HAP-1 (cell line): ENCODE measurements at places on chromosomes 13 and 19.

GRCh38 chr13:73610799-73611592 lies 523.2 kb downstream of the KLF12 start:
- DNase-seq, result no peak

DNA sequence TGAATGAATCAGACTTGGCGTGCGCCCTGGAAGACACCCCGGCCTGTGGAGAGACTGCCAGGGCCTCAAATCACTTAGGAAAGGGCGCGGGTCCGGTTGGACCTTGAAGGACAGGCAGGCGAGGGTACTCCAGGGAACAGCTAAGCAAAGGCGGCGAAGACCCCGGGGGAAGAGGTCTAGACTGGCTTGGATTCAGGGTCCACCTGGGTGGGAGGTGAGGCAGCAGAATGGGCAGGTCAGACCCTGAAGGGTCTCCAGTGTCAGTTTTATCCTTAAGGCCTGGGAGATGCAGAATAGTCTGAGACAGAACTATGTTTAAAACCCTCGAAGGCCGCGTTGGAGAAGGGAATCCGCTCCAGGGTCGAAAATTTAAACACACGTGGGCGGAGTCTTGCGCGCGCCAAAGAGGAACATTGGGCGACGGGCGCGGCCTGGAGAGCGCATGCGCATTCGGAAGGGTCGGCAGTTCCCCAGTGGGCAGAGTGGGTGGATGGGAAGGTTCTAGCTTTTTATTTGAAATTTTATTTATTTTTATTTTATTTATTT lies 567 bp upstream of the SMG9 start:
- peak; percentile 89 for DNase-seq

- DNase-seq, result peak; percentile 67
These were observed 313.1 kb upstream of the MAB21L1 start for GRCh38 chr13:35789335-35790165.

DNA sequence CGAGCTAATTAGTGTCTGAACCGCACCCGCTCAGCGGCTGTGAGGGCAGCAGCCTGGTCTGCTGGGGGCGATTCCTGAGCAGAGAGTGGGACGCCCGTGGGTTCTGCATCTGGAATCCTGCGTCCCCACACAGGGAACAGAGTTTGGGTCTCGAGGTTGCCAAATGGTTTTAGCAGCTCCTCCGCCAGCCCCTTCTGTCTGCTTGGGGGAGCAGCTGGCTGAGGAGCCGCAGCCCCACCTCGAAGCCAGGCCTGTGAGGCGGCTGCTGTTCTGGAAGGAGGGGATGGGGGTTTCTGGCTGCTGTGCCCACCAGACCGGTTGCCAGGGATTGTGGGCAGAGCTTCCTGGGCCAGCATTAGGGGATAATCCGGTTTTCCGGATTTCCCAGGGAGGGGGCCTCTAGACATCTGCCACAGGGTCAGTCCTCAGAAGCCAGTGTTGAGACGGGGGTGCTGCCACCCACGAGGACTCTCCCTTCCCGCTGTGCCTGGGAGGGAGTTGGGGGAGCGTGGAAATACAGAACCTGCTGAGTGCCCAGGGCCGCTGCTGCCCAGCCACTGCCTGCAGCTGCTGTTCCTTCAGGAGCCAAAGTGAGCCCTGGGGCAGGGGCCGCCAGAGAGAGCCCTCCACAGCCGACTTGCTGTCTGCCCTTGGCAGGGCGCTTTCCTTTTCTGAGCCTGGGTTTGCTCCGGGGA lies 2.0 kb downstream of the CDC34 start:
- DNase-seq, result no peak

DNA sequence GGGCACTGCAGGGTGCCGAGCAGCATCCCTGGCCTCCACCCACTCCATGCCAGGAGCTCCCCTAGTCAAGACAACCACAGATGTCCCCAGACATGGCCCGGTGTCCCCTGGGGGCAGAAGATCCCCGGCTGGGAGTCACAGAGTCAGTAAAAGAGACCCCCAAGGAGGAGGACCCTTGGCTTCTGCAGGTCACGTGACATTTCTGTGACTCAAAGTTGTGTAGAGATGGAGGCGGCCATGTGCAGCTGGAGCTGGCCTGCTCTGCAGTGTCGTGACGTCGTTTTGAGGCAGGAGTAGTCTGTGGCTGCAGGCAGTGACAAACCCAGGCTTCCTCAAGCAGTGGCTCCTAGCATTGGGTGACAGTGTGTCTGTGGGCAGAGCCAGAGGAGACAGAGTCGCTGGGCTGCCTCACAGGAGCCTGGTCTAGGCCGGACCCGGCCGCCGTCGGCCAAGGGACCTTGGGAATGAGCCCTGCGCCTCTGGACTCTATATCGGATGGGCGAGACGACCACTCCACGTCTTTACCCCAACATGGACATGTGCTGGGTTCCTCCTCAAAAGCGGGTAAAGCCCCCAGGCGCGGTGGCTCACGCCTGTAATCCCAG lies 7.7 kb upstream of the DIRAS1 start:
- DNase-seq, result no peak

DNA sequence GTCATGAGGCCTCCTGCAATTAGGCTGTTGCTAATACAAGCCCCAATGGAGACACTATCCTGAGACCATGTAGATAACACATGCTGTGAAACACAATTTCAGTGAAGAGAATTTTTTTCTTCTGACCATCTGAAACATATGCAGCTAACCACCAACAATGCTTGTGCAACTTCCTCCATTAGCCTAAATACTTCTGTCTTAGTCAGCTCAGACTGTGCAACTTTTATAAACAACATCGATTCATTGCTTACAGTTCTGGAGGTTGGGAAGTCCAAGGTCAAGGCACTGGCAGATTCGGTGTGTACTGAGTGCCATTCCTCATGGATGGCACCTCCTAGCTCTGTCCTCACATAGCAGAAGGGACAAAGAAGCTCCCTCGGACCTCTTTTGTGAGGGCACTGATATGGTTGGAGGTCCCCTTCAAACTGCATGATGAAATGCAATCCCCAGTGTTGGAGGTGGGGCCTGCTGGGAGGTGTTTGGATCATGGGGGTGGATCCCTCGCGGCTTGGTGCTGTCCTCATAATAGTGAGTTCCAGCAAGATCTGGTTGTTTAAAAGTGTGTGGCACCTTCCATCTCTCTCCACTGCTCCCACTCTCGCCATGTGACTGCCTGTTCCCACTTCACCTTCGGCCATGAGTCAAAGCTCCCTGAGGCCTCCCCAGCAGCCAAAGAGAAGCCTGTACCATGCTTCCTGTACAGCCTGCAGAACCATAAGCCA lies 27.7 kb downstream of the STK24 start:
- DNase-seq, result no peak

- DNase-seq, result no peak
These were observed 1730.9 kb downstream of the PCDH9 start for GRCh38 chr13:65499256-65499655.

- no peak for DNase-seq
These were observed 495.7 kb downstream of the SLITRK1 start for GRCh38 chr13:83386609-83387008.

- peak; percentile 15 for DNase-seq
These were observed 28.7 kb downstream of the LACC1 start for GRCh38 chr13:43908156-43909126.

DNA sequence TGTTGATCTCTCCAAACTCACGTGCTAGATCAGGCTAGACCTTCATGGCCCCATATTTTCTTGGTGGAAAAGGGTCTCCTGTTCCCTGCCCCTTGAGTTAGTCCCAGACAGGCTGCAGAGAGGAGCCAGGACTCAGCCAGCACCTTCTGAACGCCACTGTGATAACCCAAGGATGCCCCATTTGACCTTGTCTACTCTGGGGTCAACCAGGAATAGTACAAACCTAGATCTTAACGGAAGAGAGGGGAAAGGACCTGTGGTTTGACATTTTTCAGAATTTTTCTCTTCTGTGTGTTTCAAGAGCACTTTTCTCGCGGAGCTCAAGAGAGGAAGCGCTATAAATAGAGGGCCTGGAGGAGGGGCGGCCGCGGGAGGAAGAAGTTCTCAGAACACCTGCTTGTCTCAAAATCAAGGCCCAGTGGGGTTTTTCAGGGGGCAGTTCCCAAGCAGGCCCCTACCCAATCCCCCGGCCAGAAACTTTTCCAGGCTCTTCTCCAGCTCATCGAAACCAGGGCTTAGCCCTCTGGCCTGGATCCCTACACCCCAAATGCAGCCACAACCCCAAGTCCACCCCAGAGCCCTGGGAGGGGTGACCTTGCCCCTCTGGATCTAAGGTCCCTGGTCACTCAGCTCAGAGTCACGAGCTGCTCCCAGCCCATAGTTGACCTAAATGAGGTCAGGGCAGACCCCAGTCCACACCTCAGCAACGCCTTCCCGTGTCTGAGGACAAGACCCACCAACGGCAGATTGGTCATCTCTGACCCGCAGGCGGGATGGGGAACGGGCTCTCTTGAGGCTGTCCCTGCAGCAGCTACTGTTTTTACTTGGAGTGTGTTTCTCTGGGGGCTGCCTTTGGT lies 75.6 kb upstream of the TM9SF2 start:
- DNase-seq, result no peak
